ENCODE measurements at places on chromosomes 7 and 10.
A peak's percentile ranks its signal among the peaks of the same experiment; 100 is the strongest.

DNA sequence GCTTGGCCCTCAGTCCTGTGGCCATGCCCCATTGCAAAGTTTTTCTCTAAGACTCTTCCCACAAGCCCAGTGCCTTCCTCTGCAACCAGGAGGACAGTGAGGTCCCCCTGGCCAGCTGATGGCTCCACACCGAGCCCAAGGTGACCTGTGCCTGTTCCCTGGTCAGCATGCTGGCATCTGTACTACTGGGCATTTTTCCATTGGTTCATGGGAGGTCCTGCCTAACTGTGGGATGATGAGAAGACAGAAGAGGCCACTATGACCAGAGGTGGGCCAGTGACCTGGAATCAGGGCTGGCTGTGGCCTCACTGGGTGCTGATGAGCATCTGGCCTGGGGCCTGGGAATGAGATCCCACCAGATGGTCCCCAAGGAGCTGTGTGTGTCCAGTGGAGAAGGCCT lies 20.2 kb downstream of the CALML3 start:
- no peak for DNase-seq

- no peak for DNase-seq
These were observed 85.4 kb downstream of the HDAC9 start for GRCh38 chr7:18580950-18581349.

- DNase-seq = no peak
These were observed 15.1 kb downstream of the CAMK2B start for GRCh38 chr7:44310221-44310848.

DNA sequence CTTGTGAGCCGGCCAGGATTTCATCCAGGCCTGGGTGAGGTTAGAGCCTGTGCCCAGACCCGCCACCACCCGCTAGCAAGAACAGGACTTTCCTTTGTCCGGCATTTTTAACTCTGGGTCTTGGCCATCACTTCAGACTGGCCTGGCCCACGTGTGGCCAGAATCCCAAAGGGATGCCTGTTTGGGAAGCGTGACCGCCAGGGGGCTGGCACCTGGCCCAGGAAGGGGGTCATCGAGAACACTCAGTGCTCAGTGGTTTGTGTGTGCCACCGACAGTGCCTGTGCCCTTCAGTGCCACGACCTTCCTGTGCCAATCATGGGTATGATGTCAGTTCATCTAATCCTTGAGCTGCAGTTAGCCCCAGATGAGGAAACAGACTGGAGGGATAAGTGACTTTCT lies 85.0 kb downstream of the ZMIZ1 start:
- DNase-seq = no peak

DNA sequence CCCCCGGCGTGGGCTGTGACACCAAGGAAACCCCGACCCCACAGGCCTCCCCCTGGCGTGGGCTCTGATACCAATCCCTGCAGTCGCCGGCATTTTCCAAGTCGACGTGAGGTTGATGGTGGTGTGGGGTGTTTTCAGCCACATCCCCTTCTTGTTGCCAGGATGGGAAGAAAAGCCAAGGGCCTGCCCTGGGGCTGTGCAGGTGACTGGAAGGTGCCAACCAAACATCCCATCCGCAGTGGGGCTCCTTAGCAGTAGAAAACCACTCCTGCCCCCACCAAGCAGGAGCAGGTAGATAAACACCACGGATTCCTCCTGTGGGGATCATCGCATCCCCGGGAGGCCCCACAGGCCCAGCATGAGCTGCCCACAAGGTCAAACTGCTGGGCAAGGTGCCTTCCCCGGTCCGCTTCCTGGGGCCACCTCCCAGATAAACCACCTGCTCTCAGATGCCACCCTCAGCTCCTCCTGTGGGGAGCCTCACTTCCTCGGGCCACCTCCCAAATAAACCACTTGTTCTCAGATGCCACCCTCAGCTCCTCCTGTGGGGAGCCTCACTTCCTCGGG lies 88.5 kb upstream of the DIP2C start:
- DNase-seq = no peak

DNA sequence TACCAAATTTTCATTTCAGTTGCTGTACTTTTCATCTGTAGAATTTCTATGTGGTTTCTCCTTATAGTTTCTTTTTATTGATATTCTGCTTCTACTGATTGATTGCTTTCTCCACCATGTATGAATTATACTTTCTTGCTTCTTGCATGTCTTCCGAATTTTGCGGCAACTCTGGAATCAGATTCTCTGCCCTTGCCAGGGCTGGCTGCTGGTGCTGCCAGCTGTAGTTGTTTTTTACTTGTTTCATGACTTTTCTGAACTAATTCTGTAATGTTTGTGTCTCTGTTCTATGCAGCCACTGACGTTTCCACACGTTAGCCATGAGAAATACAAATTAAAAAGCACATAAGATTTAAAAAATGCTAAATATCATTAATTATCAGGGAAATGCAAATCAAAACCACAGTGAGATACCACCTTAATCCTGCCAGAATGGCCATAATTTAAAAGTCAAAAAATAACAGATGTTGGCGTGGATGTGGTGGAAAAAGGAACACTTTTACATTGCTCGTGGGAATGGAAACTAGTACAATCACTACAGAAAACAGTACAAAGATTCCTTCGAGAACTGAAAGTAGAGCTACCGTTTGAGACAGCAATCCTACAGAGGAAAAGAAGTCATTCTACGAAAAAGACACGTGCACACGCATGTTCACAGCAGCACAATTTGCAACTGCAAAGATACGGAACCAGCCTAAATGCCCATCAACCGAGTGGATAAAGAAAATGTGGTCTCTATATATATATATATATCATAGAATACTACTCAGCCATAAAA lies 51.5 kb downstream of the MAD1L1 start:
- no peak for DNase-seq

DNA sequence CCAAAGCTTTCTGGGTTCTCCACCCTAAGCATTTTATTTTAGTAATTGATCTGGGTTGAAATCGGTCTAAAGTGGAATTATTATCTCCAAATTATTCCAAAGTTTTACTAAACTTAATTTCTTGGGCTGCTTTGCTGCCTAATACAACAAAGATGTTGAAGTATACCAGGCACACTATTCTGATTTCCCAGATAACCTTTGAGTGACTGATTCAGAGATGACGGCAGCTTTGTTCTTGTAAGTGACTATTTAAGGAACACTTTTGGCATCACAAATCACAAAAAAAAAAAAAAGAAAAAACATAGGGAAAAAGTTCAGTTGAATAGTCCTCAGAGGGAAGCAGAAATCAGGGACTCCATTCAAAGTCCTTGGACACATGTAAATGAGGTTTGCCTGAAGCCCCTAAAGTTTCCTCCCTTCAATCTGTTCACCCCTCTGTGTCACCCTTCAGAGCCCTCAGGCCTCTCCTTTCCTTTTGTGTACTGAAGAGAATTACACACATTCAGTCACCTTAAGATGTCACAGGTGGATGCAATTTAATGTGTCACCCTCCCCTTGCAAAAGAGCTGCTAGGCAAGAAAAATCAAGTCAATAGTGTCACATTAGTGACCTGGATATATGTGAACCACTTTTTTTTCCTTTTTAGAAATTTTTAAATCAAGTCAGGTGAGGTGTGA lies 81.5 kb downstream of the RTKN2 start:
- DNase-seq = peak; percentile 14

DNA sequence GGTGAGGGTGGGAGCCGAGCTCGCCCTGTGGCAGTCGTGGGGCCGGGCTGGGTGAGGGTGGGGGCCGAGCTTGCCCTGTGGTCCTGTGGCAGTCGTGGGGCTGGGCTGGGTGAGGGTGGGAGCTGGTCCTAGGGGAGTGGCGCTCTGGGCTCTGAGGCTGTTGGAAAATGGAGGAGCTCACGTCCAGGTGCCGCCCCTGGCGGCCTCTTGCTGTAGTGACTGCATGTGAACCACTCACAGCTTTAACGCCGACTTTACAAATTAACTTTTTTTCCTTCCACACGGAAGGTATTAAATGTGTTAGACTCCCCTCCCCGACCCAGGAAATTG lies 312.6 kb downstream of the WDR37 start:
- DNase-seq = peak; percentile 71

- no peak for DNase-seq
These were observed 311.9 kb upstream of the POT1 start for GRCh38 chr7:125241548-125241947.

Data from ELF-1 (cell line).